ENCODE measurements at places on chromosomes 5 and 9.

DNA sequence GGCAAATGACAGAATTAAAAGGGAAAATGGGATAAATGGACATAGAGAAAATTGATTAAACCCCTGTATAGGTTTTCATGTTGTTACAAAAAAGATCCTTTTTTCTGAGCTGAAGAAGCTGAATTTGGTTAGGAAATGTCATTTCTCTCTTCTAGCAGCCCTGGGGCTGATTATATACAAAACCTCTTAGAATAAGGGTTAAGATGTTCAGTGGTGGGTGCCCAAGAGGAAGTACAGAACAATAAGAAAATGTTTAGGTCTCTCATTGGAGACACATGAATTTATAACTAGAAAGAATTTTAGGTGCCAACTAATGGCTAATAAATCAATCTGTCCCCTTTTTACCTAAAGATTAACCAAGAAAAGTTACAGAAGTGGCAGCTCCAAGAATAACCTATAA, 14.2 kb downstream of the ABHD17B start:
- no peak for DNase-seq

DNA sequence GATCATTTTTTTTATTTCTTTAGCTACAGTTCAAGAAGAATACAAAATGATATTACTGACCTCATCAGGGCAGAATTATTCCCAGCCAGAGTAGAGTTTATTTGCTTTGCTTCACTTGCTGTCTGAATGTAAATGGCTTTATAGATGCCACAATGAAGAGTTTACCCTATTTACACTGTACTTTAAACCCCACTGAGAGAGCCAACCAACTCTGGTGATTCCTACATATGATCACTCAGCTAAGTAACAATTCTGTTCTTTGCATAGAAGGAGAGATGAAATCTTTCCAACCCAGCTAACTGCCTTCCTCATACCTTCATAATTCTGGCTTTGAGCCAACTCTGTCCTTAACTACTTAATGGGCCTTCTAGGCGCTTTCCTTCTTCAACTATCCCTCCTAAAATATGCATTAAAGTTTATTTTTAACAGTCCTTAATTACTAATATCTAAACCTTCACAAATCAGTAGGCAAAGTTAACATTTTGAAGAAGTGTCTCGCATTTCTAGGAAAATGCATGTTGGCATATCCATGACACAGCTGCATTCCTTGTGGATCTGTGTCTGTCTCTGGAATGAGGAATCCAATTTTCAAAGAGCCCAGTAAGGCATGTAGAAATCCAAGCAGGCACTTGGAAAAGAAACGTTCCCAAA, 284.8 kb upstream of the GRAMD2B start:
- no peak for DNase-seq

DNA sequence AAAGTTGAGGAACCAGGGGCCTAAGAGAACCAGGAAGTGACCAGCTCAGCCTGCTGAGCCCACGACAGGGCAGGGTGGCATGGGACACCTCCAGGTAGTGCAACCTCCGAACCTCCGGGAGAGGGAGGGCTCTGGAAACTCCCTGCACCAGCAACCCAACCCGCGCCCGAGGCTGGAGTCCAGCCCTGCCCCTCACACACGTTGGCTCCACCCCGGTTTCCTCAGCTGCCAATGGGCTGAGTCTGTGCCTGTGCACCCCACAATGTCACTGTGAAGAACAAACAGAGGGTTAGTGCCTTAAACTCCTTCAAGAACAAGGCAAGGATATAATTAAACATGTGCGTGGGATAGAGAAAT, 17.0 kb upstream of the UNC5A start:
- DNase-seq = no peak

- DNase-seq = no peak
Observed at GRCh38 chr5:91111473-91112238, 271.5 kb downstream of the ARRDC3 start.

DNA sequence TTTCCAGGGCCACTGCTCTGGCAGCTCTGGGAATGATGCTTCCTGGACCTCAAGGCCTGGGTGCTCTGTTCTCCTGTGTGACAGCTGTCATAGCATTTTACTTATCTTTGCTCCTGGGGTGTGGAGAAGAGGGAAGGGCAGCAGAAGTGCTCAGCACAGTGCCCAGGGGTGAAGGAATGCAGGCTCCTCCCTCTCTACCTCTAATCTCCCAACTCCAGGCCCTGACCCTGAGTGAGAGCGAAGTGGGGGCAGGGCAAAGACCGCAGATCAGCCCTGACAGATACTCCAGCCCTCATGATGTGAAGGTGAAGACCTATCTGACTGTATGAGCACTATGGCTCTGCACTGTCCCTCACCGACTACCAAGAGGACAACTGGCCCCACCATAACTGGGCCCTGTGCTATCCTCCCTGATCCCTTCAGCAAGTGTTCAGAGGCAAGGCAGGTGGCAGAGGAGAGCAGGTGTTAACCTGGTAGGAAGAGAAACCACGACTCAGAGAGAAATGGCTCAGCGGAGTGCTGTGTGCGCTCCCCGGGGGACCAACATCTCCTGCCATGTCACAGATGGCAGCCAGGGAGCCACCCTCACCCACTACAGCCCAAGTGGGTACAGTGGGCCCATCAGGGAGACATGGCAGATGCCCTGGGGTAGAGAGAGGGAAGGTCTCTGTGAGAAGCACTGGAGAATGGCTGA, 16.8 kb downstream of the ACSL6 start:
- no peak for DNase-seq

DNA sequence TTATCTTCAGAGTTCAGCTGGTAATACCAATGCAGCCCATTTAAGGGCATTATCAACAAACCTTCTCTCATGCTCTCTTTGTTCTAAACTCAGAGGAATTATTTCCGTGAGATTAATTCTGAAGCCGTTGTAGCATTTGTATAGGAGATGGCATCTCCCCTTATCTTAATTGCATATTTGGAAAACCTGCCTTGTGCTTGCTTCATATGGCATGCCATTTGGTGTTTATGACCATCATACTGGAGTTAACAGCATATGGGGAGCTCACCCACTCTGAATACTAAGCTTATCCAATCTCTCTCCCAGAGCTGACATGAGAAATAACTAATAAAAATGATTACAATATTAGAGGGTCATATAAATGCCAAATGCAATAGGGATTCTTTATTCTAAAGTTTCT, 243.2 kb downstream of the BRINP1 start:
- DNase-seq = no peak

DNA sequence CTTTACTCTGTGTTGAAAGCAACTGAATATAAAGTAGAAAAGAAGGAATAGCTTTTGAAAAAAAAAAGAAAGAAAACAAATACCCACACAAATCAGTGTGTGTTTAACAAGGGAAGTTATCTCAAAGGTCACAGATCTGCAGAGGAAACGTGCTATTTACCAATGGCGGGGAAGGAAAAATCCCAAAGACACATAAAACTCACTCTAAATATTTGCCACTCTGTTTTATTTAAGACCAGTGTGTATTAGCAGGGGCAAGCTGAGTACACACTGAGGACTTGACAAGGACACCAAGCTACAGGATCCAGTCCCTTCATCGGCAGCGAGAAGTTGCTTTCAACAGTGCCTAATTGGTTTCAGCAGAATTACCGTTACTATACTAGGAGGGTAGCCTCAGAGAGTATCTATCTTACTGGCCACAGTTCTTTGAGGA, 252.5 kb downstream of the DEPDC1B start:
- no peak for DNase-seq

DNA sequence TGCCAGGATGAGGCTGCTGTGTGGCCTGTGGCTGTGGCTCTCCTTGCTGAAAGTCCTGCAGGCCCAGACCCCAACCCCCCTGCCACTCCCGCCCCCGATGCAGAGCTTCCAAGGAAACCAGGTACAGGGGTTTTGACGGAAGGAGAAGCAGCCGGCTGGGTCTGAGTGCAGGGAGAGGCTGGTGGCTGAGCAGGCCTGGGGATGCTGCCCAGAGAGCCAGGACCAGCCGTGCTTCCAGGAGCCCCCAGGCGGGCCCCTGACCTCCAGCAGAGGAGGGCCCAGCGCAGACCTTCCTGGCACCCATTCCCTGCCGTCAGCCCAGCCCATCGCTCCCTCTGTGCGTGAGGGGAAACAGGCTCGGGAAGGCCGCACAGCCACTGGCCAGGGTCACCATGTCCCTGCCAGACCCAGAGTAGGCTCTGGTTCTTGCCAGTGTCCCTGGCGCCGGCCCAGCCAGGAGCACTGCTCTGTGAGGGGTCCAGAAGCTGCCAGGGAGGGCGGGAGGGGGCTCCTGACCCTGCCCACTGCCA, 313 bp downstream of the LCN12 start:
- DNase-seq = no peak

GRCh38 chr5:1375871-1376810, 31.2 kb upstream of the CLPTM1L start:
- no peak for DNase-seq

- DNase-seq = peak; percentile 55
Observed at GRCh38 chr5:67166460-67167285, 29.9 kb downstream of the CD180 start.

DNA sequence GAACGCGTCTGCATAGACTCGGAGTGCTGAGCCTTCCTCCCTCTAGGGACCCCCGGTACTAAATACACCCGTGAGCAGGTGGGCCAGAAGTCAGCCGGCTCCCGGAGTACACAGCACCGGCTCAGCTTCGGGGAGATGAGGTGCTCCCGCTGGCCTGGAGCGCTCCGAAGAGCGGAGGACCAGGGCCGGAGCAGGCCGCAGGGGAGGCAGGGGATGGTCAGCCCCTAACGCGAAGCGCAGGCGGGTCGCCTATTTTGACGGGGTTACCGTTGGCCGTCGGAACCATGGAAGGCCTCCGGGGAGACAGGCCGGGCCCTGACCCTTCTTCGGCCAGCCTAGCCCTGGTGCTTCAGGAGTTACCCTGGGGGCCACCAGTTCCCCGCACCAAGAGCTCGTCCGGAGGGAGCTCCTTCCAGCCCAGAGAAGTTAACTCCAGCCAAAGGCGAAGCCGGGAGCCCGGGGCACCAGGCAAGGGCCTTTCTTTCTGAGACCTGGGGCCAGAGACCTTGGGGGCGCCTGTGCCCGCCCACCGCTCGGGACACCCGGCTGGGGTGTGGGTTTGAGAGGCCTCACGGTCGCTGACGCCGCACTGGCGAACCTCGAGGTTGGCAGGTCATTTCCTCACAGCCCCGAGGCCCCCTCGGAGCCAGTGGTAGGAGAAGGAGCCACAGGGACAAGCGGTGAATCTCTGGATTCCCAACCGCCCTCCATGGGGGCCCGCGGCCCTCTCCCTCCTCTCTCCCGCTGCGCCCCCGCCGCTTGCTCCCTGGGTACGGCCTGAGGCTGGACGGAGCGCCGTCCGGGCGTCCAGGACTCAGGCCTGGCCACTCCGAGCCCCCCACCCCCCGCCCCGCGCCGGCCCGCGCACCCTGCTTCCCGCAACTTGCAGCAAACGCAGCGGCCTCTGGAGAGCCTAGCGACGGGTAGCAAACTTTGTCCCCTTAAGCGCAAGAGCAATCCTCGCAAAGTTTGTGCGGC, 3.4 kb upstream of the IRX4 start:
- DNase-seq = no peak

DNA sequence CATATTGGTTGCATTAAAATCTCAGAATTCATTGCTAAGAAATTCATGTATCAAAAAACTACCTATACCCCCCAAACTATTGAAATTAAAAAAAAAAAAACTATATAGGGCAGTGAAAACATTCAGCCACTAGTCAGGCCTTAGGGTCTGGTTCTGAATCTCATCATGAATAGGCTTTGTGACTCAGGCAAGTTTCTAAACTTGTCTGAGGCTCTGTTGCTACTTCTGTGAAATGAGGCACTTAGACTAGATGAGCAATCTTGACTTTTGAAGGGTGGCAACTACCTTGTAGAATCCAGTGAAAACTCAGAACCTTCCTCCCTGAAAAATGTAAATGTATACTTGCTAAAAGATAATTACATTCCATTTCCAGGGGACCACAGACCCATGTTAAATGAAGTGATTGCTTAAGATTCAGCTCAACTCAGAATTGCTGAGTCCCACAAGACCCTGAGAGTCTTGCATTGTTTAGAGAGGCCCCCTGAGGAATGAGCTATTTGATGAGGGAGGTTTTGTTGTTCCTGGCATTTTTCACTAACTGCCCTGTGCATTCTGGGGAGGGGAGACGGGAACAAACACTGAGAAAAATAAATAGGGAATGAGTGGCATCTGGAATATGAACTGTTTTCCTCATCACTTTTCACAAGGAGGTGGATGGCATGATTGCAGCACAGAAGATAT, 29.5 kb downstream of the RAI14 start:
- DNase-seq = no peak

GRCh38 chr5:176550275-176550831, 1.2 kb downstream of the CDHR2 start:
- no peak for DNase-seq

DNA sequence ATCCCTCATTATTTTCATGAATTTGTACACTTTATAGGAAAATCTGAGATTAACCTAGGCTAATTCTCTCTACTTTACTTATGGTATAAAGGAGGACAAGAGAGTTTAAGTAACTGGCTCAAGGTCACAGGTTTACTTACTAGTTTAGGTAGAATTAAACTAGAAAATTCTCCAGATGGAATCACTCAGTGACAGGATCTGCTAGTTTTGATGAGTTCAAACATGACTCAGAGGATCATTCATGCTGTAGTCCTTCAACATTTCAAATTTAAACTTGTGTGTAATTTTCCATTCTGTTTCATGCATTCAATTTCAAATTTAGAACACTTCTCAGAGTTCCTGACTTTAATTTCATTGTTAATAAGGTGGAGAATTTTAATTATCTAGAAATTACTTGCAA, 485.7 kb upstream of the TUSC1 start:
- DNase-seq = no peak

DNA sequence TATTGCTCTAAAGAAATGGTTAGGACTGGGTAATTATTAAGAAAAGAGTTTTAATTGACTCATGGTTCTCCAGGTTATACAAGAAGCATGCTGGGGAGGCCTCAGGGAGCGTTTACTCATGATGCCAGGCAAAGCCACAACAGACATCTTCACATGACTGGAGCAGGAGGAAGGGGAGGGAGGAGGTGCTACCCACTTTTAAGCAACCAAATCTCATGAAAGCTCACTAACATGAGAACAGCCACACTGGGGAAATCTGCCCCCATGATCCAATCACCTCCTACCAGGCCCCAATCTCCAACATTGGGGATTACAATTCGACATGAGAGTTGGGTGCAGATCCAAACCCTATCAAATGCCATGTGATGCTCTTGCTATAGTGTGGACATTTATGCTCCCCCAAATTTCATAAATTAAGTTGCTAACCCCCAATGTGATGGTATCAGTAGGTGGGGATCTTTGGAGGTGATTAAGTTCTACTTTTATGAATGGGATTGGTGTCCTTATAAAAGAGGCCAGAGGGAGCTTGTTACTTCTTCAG, 773.6 kb upstream of the CDH10 start:
- DNase-seq = no peak

DNA sequence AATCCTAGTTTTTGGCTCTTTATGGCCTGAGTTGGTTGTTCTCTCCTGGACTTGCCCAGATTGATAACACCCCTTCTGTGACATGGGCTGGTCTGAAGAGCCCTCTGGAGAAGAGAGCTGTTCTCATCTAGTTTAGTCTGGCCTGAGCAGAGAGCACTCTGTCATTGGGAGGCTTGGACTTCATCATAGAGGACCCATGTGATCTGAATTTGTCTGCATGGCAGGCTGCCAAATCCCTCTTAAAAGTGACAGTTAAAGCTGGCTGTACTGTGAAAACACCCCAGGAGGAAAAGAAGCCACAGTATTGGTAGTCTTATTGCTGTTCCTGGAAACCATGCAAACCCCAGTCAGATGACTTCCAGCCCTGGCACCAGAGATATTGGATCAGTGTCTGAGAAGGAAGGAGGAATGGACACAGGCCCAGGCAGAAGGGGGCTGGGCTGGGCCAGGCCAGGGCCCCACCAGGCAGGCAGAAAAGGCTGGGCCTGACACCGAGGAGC, 3.7 kb upstream of the WDR31 start:
- no peak for DNase-seq
